ENCODE measurements at places on chromosomes 3 and 15. TPM values are rescaled to one million over a fixed set of nuclear protein-coding genes. Genes with fewer than 3 reads are reported as not detected.

DNA sequence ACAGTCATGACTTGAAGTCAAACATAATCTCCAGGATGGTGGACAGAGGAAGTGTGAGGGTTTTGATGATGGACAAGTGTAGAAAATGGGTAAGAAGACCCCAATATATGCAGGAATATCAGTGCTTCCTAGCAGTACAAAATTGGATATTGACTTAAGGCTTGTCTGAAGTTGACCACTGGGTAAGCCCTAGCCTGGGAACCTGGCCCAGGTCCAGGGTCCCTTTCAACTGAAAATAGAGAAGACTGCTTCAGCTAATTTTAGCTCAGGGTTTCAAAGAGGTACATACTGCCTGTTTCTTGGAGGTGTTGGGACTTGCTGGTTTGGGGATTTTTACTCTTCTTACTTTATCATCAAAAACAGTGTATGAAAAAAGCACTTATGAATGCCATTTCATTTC is 4.7 kb downstream of the NR1D2 start:
- DNase-seq = no peak

DNA sequence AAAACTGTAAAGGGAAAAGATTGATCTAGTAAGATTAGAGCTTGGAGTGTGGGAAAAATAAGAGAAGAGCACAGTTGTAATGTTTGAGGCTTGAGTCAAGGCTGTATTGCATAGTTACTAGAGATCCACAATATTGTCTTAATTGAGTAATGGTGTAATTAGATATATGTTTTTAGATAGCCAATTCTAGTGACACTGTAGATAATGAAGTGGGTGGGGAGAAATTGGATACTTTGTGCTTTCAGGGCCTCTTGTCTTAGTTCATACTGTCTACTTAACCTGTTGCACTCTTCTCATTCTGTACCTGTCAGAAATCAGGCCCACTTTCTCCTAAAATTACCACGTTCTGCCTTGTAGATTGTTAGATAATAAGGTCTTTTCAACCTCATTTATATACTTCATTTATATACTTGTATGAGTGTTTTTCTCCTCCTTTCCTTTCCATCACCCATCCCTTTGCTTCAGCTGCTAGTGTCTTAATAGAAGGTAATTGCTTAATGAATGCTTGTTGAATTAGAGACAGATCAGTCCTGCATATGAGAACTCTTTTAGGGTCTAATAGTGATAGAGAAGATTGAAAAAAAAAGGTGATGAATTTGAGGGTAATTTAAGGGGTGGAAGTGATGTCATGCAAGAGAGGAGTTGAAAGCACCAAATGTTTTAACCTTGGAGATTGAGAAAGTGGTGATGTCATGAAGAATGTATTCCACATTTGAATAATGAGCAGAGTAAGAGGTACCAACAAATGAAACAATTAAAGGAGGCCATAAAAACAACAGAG is 32.0 kb downstream of the PIK3CA start:
- DNase-seq = no peak

GRCh38 chr15:23595368-23595767 is 29.9 kb downstream of the MKRN3 start:
- no peak for DNase-seq

DNA sequence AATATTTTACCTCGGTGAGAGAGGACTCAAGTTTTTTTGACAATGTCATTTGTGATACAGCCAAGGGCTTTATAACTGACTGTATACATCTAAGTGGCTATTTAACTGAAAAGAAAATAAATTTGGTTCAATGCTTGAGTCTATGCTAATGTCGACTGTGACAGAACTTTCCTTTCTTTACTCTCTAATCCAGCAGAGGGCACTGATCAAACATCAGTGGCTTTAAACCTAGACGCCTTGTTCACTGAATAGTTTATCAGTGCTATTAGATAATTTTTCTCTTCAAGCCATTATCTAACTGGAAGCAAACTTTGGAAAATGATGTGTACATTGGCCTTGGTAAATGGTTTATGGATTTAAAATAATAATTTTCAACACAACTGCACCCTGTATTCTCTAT is 285.1 kb downstream of the CHL1 start:
- DNase-seq = peak; percentile 10

- DNase-seq = no peak
Observed at GRCh38 chr15:67106764-67107013, 41.3 kb downstream of the SMAD3 start.

DNA sequence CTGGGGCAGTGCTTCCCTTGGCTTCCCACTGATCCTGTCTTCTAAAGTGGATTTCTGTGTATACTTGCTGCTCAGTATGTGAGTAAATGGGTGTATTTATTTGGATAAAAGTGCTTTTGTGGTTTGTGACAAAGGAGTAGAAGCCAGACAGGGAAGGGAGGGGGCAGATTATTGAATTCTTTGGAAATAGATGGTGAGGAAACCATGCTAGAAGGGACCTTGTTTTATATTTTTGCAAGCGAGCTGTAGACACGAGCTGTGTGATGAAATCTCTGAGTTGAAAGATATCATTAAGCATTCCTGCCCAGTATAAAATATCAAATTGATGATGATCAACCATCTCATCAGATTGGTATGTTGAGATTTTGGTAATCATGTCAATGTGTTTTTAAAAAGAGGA is 68.9 kb downstream of the DUT start:
- DNase-seq = no peak

GRCh38 chr3:138460536-138461205 is 26.3 kb downstream of the ESYT3 start:
- DNase-seq = no peak

Gene PPP1R14D
- 0.23 TPM for polyA plus RNA-seq

Gene MESP2
- 0.14 TPM for polyA plus RNA-seq

Gene MKRN3
- polyA plus RNA-seq = 2.7 TPM

Gene LDHAL6B
- polyA plus RNA-seq = not detected
